MV-4-11 (cell line): ENCODE measurements at places on chromosomes 3 and 15.

DNA sequence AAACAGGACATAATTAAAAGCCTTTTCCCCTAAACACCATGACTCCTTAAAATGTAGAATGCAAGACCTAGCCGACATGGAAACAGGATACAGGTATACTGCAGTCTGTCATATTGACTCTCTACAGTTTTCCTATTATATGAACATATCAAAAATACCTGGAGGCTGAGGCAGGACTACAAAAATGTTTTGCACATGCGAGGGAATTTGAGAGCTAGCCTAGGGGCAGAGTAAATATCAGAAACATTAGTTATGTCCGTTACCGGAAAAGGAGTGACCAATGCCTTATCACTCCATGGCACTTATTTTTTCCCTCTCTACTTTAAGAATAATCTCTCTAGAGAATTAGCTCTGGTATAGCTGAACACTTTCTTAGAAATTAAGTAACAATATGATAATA lies 732.3 kb downstream of the TUSC7 start:
- DNase-seq = no peak

- no peak for DNase-seq
These were observed 21.9 kb upstream of the TIMP4 start for GRCh38 chr3:12180631-12181030.

DNA sequence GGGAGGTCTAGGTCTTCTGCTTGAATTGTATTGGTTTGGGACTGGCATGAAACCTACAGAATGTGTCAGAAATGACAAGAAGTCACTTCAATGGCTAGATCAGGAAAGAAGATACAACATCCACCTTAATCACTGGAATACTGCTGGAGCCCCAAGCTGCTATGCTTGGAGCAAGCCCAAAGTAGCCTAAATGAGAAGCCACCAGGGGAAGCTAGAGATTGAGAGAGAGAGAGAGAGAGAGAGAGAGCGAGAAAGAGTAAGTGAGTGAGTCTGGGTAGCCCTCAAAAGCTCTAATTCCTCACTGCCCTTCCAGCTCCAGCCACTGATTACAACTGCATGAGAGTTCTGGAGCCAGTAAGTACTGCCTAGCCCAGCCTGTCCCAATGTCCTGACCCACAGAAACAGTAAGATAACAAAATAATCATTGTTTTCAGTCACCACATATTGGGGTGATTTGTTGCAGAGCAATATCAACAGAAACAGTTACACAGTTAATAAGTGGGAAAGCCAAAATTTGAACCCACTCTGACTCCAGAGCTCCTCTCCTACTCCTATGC lies 529.2 kb upstream of the GOLIM4 start:
- DNase-seq = no peak

- no peak for DNase-seq
These were observed 262.5 kb downstream of the SCAPER start for GRCh38 chr15:76642671-76643070.

DNA sequence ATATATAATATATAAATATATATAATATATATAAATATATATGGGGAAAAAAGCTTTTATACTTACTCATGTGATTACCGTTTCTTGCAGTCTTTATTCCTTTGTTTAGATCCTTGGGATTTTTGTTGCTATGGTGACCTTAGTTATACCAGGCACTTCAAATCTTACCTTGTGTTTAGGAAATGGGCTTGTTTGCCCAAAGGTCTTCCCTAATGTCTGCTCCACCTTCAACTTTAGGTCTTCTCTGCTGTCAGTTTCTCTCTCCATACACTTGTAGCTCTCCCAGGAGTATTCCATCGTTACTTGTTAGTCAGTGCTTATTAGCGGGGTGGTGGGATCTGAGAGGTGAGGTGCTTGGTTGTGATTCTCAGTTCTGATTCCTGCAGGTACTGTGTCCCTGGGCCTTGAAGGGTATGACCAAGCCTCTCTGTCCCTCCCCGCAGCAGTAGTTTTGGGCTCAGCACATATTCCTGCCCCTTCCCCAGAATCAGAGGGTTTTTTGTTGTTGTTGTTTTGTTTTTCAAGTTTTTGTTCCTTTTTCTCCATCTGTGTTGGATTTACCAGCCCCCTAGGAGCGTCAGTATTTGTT lies 9.6 kb upstream of the LAMP3 start:
- DNase-seq = no peak

DNA sequence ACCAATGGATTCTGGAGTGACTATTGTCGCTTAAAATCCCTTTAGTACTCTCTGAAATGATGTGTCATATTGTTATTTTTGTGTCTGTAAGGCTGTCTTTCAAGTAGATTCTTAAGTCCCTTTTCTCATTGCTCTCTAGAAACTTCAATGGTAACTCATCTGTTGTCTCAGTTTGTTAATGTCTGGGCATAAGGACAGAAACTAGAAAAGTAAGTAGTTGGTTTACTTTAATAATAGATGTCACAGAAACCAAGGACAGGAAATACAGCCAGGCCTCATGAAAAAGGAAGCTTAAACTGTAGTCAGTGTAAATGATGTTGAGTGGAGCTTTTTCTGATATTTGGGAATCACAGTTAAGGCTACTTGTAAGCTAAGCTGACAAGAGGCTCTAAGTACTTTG lies 730.2 kb upstream of the DPPA4 start:
- no peak for DNase-seq

DNA sequence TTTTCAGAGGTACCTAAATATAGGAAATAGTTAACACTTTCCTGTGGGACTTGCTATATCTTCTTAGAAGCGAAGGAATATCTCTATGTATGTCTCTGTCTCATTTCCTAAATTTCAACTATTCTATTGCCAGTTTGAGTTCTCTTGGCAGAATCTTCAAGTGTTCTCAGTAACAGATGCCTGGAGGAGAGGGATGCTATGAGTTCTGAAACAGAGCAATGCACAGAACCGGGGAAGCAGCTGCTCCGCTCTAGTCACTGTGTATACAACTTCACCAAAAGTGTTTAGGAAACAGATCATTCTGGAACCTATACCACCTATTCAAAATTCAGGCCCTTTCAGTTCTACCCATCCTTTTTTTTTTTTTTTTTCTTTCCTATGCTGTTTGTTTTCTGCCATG lies 144.6 kb downstream of the RORA start:
- DNase-seq = no peak
